ENCODE measurements at places on chromosomes 1 and 21. TPM values are rescaled to one million over a fixed set of nuclear protein-coding genes. Genes with fewer than 3 reads are reported as not detected.

The C4BPA gene
- not detected for polyA plus RNA-seq

The SYF2 gene
- polyA plus RNA-seq, result 31.8 TPM

The RPE65 gene
- polyA plus RNA-seq, result not detected

The GREM2 gene
- polyA plus RNA-seq, result not detected

The AVPR1B gene
- polyA plus RNA-seq, result not detected

The IGSF9 gene
- 5.8 TPM for polyA plus RNA-seq

The INTS11 gene
- polyA plus RNA-seq, result 89.8 TPM

The FALEC gene
- polyA plus RNA-seq, result 0.13 TPM

The RIPPLY3 gene
- 0.05 TPM for polyA plus RNA-seq

The HES3 gene
- not detected for polyA plus RNA-seq

The PLA2G2A gene
- polyA plus RNA-seq, result not detected

The EXTL2 gene
- polyA plus RNA-seq, result 10.8 TPM

The LEFTY1 gene
- not detected for polyA plus RNA-seq

The OLFML2B gene
- not detected for polyA plus RNA-seq

The CRYBG2 gene
- polyA plus RNA-seq, result 15.5 TPM

The IFI44 gene
- 77.9 TPM for polyA plus RNA-seq

The ITLN2 gene
- polyA plus RNA-seq, result 0.22 TPM

The TTC22 gene
- polyA plus RNA-seq, result 5.1 TPM

The SPATA45 gene
- polyA plus RNA-seq, result not detected

The HENMT1 gene
- 1.7 TPM for polyA plus RNA-seq

The CLSTN1 gene
- 263 TPM for polyA plus RNA-seq

The SERPINC1 gene
- 0.18 TPM for polyA plus RNA-seq

The TCEA3 gene
- 0.63 TPM for polyA plus RNA-seq

The C1orf167 gene
- not detected for polyA plus RNA-seq

The DMBX1 gene
- not detected for polyA plus RNA-seq
